ENCODE measurements at places on chromosomes 12 and 14.

- peak; percentile 87 for DNase-seq
Measured at GRCh38 chr14:103520657-103521437, 1.8 kb downstream of the CKB start.

DNA sequence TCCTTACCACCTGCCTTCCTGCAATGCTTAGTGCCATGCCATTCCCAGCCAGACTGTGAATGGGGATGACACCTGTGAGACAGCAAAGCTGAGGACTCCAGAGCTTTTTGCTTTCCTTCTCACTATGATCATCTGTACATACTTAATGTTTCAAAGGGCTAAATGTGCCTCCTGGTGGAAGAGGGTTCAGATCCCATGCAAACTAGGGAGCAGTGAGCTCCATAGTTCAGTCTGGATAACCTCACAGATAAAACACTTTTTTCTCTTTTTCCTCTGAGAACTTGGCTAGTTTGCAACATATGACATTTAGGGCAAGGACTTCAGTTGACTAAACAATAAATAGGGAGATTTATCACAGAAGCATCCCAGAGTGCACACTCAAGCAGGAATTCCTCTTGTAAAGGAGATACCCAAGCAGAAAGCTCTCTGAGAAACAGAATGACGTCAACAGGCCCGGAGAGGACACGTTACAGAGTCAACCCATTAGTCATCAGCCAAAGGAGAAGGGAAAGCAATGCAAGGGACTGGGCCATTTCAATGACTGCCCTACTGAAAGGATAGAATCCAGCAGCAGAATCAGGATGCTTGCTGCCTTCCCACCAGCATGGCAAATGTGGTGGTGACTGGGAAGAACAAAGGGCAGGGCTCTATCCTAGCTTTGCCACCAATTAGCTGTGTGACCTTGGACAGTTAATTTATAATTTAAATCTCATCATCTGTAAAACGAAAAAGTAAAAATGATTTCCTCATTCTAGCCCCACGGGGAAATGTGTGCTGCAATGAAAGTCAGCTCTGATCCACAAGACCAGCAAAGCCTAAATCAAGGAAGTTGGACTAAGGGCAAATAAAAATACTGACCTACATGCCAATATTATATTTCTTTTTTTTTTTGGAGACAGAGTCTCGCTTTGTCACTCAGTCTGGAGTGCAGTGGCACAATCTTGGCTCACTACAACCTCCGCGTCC, 80.8 kb upstream of the ACTN1 start:
- DNase-seq: no peak

- no peak for DNase-seq
Measured at GRCh38 chr14:103547455-103547940, 15.0 kb downstream of the BAG5 start.

DNA sequence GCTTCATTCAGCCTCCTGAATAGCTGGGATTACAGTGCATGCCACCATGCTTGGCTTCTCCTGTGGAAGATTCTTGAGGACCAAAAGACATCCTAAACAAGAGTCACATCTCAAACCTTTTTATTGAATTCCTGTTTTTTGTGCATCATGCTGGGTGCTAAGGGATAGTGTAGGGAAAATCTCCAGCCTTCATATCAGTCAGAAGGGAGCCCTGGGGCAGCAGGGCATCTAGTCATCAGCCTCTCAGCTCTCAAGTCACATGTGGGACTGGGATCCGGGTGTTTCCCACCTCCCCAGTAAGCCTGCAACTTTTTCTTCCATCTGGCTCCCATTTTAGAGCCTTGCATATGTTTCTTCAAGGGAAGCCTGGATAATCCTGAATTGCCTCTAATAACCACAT, 25.1 kb upstream of the OASL start:
- DNase-seq: no peak

GRCh38 chr12:124720681-124721500, 142.8 kb downstream of the SCARB1 start:
- peak; percentile 82 for DNase-seq

DNA sequence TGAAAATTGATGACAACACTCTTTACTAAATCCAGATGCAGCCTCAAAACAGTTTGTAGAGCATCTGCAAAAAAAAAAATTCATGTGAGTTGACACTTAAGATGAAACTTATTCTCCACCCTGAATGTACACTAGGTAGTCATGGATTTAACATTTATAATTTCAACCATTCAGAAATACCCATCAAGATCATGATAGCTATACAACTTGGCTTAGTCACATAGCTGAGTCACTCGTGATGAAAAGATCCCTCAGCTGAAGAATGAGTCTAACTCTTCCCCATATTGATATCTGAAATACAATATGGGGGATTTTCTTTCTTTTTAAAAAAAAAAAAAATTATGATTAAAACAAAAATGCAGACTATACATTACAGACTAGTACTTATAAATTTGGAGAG, 104.8 kb upstream of the PLEKHG7 start:
- no peak for DNase-seq

- DNase-seq: peak; percentile 28
Measured at GRCh38 chr14:32933629-32934072, 5.0 kb upstream of the NPAS3 start.

- DNase-seq: no peak
Measured at GRCh38 chr14:101926620-101927019, 37.8 kb upstream of the DYNC1H1 start.
